Activated CD4-positive, CD25-positive, alpha-beta regulatory T cell treated with anti-CD3 and anti-CD28 coated beads, Interleukin-2, amount 50 U/mL, for 72 hours (primary cell): ENCODE measurements at places on chromosomes 7 and 10.

DNA sequence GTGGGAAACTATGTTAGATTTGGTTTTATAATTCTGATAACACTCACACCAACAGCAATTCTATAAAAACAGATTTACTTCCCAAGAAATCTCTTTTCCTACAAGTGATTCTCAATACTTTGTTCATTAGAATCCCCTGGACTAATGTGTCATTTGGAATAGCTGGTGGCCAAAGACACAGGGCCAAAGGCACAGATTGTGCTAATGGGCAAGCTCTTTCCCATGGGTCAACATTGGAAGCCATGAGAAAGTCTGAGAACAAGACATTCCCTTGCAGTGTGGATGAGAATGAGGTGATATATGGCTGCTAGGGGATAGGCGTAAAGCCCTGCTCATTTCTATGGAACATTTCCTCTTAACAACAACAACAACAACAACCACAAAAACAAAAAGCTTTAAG is 153.8 kb downstream of the AMPH start:
- DNase-seq = no peak

GRCh38 chr10:133024704-133025557 is 62.8 kb upstream of the ADGRA1 start:
- DNase-seq = no peak

DNA sequence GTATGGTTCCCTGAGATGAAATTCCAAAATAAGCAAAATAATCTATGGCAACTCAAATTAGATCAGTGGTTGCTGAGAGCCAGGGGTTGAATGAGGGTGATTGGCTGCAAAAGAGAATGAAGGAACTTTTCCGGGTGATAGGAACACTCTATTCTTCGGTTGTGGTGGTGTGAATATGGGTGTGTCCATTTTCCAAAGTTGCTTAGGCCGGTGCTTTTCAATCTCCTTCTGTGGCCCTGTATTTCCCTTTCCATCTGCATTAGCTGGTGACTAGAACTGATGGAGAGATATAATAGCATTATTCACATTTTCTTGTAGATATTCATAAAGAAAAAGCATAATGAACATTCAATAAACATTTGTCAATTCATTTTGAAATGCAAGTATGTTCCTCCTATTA is 382.9 kb downstream of the TFEC start:
- no peak for DNase-seq

- no peak for DNase-seq
These were observed 22.2 kb upstream of the RASSF4 start for GRCh38 chr10:44937196-44938005.

GRCh38 chr10:11397077-11397965 is 214.1 kb downstream of the USP6NL start:
- no peak for DNase-seq
